ENCODE measurements at places on chromosomes 11 and 22. TPM values are rescaled to one million over a fixed set of nuclear protein-coding genes. Genes with fewer than 3 reads are reported as not detected.

MS4A3 gene
- total RNA-seq, result 0.49 TPM

INSC gene
- 2.1 TPM for total RNA-seq

SMIM35 gene
- under 0.01 TPM for total RNA-seq

KCNJ11 gene
- 12.9 TPM for total RNA-seq

MYO18B gene
- 80.6 TPM for total RNA-seq

C11orf16 gene
- not detected for total RNA-seq

MCHR1 gene
- total RNA-seq, result 0.27 TPM

CRACR2B gene
- total RNA-seq, result 6.9 TPM

CST6 gene
- total RNA-seq, result not detected

NNMT gene
- total RNA-seq, result 61.5 TPM

HORMAD2 gene
- total RNA-seq, result not detected

ZNF280B gene
- total RNA-seq, result 3.1 TPM

MIOX gene
- total RNA-seq, result not detected

CARD18 gene
- 0.13 TPM for total RNA-seq

PNPLA3 gene
- 0.18 TPM for total RNA-seq

IGLL1 gene
- 0.13 TPM for total RNA-seq

TYMP gene
- total RNA-seq, result 3.2 TPM

C1QTNF5 gene
- 34.9 TPM for total RNA-seq

APLNR gene
- total RNA-seq, result 43.2 TPM

OR2AG1 gene
- not detected for total RNA-seq

SPON1 gene
- total RNA-seq, result 23.3 TPM

OR6A2 gene
- total RNA-seq, result 0.04 TPM

GAB4 gene
- total RNA-seq, result not detected

ST14 gene
- 0.35 TPM for total RNA-seq

HTATIP2 gene
- 1.2 TPM for total RNA-seq
